CD4-positive, alpha-beta T cell treated with Interleukin-21 for 1 hour (primary cell): ENCODE measurements at places on chromosomes 16 and 17.

- DNase-seq: no peak
These were observed 53.0 kb upstream of the RPL38 start for GRCh38 chr17:74150428-74151025.

GRCh38 chr16:79250502-79251098 lies 349.9 kb downstream of the MAF start:
- DNase-seq: no peak

DNA sequence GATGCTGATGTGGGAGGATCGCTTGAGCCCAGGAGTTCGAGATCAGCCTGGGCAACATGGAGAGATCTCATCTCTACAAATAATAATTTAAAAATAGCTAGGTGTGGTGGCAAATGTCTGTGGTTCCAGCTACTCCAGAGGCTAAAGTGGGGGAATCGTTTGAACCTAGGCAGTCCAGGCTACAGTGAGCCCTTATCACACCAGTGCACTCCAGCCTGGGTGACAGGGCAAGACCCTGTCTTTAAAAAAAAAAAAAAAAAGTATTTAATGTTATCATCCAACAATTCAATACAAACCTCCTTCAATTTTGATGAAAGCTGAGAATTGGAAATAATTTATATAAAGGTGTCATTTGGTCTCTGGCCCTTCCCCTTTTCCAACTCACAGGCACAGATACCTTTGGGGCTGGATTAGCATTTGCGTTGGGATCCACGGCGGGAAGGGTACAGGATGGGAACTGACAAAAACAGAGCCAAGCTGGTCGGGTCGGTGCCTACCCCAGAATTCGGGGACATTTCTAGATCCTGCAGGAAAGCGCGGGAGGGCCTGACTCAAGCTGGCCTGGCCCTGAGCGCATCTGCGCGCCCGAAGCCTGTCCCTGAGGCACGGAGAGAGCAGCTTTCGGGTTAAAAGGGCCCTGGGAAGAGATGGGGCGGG lies 860 bp upstream of the DCAF7 start:
- no peak for DNase-seq

DNA sequence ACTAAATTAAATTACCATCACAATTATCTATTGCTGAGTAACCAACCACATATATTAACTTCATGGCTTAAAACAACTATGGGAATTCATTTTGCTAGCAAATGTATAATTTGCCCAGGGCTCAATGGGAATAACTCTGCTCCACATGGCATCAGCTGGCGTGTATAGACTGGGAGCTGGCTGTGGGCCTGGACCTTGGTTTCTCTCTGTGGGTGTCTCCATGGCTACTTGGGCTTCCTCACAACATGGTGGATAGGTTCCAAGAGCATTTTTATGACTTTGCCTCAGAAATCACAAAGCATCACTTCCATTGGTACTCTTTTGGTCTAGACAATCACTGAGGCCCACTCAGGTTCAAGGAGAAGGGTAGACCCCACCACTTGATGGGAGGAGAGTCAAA lies 144.9 kb downstream of the SOCS1 start:
- DNase-seq: no peak

DNA sequence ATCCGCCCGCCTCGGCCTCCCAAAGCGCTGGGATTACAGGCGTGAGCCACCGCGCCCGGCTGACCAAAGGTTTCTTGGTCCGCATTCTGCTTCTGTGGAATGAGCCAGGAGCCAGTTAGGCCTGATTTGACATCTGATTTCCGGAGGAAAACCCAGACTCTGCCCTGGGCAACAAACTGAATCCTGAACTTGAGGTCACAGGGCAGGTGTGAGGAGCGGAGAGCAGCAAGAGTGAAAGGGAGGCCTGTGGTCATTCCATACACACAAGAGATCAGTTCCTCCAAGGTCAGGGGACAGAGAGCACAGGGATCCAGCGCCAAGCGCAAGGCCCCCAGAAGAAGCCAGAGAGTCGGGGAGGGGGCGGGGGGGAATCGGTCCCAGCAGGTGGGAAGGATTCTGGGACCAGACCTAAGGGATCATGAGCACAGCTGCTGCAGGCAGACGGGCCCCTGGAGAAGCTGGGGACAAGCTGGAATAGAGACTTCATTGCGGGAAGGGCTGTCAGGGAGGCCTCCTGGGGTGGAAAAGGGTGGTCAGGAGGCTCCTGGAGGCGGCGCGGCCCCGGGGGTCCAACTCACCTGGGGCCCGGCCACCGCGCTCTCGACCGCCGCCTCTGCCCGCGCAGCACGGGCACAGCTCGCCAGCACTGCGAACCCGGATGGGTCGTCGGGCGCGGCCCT lies 436 bp downstream of the SHPK start:
- no peak for DNase-seq

GRCh38 chr17:3655766-3656165 lies 12.6 kb downstream of the TAX1BP3 start:
- DNase-seq: no peak

DNA sequence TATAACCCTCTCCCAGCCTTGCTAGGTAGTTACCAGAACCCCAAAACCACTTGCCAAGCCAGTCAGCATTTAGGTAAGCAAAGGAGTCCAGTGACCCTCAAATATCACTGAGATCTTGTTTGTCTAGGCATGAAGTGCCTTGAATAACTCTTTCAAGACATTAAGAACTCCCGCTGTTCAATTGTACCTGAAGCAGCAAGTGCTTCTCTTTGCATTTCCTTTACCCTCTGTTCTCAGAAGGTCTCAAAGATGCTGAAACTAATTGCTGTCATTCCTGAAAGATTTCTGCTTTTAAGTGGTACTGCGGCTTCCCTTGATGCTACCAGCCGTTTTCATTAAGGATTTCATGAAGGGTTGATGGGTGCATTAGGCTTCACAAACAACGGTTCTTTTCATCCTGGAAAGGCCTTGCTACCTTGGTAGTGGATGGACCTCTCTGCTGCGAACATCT lies 142.7 kb downstream of the PITPNC1 start:
- DNase-seq: no peak

DNA sequence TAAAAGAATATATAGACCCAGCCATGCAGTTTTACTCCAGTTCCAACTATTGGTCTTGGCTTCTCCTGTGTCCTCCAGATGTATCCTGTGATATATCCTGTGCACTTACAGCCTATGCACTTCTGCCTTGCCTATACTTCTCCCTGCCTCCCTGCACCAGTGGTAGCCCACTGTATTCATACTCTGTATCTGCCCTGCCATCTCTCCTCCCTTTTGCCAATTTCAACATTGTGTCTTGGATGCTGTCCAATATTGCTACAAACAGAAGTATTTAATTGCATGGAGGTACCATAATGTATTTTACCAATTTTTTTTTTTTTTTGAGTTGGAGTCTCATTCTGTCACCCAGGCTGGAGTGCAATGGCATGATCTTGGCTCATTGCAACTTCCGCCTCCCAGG lies 242.7 kb downstream of the HAPSTR1 start:
- no peak for DNase-seq

- no peak for DNase-seq
These were observed 9.8 kb upstream of the CTCF start for GRCh38 chr16:67552476-67552875.

- DNase-seq: peak; percentile 32
These were observed 38.6 kb downstream of the SYNRG start for GRCh38 chr17:37570527-37571093.

DNA sequence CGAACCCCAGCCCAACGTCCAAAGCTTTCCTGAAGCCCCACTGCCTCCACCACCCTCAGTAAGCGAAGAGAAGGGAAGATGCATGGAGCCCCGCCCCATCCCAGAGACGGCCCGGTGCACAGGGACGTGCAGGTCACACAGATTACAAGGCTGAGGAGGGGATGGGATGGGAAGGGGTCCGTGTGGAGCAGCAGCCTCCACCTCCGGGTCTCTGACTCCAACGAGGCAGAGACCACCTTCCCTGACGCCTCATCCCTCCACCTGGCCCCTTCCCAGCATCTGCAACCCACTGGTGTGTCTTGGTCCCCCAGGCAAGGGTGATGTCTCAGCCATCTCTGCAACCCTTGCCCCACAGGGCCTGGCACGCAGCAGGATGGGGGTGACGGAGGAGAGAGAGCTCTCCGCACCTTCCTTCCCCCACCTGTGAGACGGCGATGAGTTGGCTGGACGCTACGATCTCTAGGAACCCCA lies 58.5 kb downstream of the TBC1D16 start:
- DNase-seq: no peak

GRCh38 chr17:44097110-44097958 lies 26.1 kb downstream of the HDAC5 start:
- DNase-seq: no peak

DNA sequence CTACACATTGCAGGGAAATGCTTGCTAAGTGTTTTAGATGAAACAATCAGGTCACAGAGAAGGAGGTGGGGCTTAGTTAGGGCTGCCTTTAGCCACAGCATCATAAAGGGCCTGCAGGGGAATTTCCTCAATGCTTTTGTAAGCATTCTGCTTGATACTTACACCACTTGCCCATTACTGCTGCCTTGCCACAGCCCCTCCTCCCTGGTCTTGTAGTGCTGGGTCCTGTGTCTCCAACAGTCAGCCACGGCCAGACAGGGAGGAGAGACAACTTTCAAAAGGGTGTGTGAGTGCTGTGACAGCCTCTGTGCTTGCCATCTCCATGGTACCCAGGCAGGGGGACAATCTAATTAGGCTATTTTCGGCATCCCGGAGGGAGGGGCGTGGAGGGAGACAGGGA lies 111.2 kb downstream of the SHISA9 start:
- no peak for DNase-seq

- no peak for DNase-seq
These were observed 22.8 kb downstream of the NUP85 start for GRCh38 chr17:75228305-75228704.

DNA sequence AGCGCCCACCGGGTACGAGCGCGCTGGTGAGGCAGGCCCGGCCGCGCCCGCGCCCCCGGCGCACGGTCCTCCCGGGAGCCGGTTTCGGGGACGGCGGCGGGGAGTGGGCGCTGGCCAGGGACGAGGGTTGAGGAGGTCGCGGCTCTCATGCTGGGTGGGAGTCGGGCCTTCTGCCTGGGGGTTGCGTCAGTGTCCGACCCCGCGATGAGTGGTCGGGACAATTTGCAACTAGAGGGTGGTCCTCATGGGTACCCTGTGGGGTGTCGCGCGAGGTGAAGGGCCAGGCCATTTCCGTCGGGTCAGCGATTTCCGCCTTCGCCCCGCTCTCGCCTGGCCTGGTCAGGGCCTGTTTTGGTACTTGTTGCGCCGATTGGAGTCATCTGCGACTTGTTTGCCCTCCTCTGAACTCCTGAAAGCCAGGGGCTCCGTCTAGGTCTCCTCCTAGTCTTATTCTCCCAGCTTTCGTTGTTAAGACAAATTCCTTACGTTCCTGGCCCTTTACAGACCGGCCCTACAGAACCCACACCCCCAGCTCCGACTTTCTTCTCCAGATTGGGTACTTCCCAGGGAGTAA lies 14.9 kb downstream of the NAA60 start:
- DNase-seq: no peak

- no peak for DNase-seq
These were observed 15.2 kb downstream of the IL4R start for GRCh38 chr16:27328937-27329336.

GRCh38 chr17:80025140-80025539 lies 10.5 kb downstream of the TBC1D16 start:
- DNase-seq: no peak

- DNase-seq: no peak
These were observed 13.3 kb downstream of the GRB7 start for GRCh38 chr17:39751016-39751543.

- no peak for DNase-seq
These were observed 2.6 kb downstream of the FOXF1 start for GRCh38 chr16:86512860-86513470.

- no peak for DNase-seq
These were observed 46.1 kb downstream of the ZNRF1 start for GRCh38 chr16:75044800-75045361.

DNA sequence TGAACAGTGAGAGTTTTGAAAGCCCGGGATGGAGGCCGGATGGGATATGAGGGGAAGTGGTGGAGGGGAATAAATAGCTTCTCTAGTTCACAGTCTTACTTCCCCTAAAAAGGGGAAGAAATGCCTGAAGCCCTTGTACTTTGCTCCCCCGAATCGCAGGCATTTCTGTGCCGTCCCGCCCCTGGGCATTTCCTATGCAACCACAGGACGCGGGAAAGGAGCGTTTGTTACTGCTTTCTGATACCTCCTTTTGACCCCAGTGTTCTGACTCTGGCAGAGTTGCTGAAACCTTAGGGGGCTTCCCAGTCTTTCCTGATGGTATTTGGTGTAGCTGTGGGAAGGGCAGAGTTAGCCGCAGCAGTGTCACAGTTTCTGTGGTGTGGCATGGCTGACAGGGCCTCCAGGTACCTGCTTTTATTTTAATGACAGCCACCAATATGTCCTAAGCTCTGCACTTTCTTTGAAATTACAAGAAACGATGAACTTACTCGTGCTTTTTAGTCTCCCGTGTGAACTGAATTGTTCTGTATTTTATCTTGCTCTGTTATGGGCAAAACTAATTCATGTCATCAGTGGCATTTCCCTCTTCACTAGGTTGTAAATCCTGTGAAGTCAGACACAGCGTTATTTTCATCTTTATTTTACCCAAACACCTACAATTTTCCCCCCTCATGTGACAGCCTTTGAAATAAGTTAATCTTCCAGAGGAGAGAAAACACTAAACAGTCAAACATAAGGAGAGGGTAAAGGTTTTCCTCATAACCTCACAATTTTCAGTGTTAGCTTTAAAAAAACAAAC lies 27.1 kb downstream of the USP10 start:
- DNase-seq: peak; percentile 18

GRCh38 chr17:49404906-49405305 lies 9.8 kb downstream of the PHB1 start:
- no peak for DNase-seq

- DNase-seq: no peak
These were observed 240.1 kb downstream of the SLC39A11 start for GRCh38 chr17:72852277-72852938.
